Hepatocyte (in vitro differentiated cells): ENCODE measurements at places on chromosomes 3 and 15. TPM values are rescaled to one million over a fixed set of nuclear protein-coding genes. Genes with fewer than 3 reads are reported as not detected.

ABCC5 gene
- 27.1 and 27.8 TPM in 2 replicates for total RNA-seq

COL7A1 gene
- 5.7 and 17.4 TPM in 2 replicates for total RNA-seq

CFAP100 gene
- total RNA-seq, result not detected in 2 replicates

CCR8 gene
- not detected in 2 replicates for total RNA-seq

FAM107A gene
- 0.24 and 0.93 TPM in 2 replicates for total RNA-seq

SI gene
- 77.3 and 78.4 TPM in 2 replicates for total RNA-seq

LRRIQ4 gene
- total RNA-seq, result not detected in 2 replicates

C3orf49 gene
- total RNA-seq, result not detected in 2 replicates

- H3K4me1 ChIP-seq, result peaks cover 5% of the 10 kb centered on the region
- DNase-seq, result no peak
- H3K4me3 ChIP-seq, result no peak overlapping the region
- no peaks in the 10 kb centered on the region for H3K36me3 ChIP-seq
Measured at GRCh38 chr15:52532427-52532826, 3.7 kb upstream of the MYO5A start.

DNA sequence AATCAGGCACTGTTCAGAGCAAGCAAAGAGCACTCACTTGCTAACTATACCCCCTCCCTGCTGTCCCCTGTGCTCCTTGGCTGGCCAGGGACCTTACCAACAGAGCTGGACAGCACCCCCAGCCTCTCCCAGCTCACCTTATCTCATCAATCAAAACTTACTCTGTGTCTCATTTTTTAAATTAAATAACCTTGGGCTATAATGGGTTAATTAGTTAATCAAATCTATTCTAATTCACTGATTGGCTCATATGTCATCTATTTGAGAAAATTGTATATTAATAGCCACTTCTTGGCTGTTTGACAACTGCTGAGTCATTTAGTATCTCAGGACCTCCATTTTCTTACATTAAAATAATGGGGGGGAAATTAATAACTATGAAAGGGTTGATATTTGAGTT, 22.9 kb downstream of the IL5RA start:
- H3K27me3 ChIP-seq, result no peaks in the 10 kb centered on the region
- H3K27ac ChIP-seq, result no peak overlapping the region
- no peaks in the 10 kb centered on the region for H3K4me1 ChIP-seq
- no peaks in the 10 kb centered on the region for H3K36me3 ChIP-seq
- H3K4me3 ChIP-seq, result no peak overlapping the region

DNA sequence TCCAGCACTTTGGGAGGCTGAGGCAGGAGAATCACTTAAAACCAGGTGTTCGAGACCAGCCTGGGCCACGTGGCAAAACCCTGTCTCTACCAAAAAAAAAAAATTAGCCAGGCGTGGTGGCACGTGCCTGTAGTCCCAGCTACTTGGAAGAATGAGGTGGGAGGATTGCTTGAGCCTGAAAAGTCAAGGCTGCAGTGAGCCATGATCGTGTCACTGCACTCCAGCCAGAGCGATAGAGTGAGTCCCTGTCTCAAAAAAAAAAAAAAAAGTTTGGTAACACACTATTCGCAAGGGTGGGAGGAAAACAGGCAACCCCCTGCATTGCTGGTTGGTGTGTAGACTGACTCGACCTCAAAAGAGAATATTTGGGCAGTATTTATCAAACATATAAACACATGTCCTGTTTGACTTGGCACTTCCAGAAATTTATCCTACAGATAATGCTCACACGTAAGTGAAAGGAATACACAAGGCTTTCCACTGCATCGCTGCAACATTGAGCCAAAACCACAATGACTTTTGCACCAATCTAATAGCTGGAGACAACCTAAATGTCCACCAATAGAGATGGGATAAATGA, 3.1 kb upstream of the ANPEP start:
- no peak overlapping the region for H3K4me3 ChIP-seq
- peaks cover 7% of the 10 kb centered on the region for H3K27me3 ChIP-seq
- no peak overlapping the region for H3K27ac ChIP-seq
- peaks cover 3% of the 10 kb centered on the region for H3K4me1 ChIP-seq
- DNase-seq, result no peak

GRCh38 chr3:69203631-69204314, 81.4 kb upstream of the LMOD3 start:
- no peak for DNase-seq
- H3K27ac ChIP-seq, result peak overlapping the region; percentile 59
- no peaks in the 10 kb centered on the region for H3K36me3 ChIP-seq

DNA sequence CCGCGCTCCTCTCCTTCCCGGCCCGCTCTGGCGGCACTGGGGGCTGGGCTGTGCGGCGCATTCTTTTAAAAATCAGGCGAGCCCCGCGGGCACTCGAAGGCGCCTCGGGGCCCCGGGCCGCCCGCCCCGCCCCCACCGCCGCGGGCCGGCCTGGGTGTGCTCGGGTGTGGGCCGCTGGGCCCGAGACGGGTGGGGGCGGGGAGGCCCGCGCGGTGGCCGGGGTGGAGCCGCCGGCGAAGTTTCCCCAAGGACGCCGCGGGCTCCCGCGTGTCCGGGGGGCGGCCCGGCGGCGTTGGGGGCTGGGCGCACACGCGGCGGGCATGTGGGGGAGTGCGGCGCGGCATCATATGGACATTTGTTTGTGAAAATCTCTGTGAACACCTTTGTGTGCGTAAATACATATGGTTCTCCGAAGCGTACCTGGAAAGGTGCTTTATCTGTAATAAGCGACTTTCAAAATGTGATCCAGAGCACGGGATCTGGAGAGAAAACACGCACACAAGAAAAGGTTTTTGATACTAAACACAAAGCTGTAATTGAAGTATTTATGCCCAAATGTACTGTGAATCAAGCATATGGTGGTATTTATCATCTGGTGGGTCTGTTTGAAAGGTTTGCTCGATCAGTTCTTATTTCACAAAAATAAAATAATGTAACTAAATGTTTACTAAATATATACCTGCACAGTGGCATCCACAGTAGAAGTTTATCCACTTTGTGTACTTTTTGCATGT, 612 bp upstream of the TBL1XR1 start:
- no peaks in the 10 kb centered on the region for H3K27me3 ChIP-seq
- H3K27ac ChIP-seq, result peak overlapping the region; percentile 100
- H3K4me3 ChIP-seq, result peak overlapping the region; percentile 17
- H3K36me3 ChIP-seq, result no peaks in the 10 kb centered on the region

DNA sequence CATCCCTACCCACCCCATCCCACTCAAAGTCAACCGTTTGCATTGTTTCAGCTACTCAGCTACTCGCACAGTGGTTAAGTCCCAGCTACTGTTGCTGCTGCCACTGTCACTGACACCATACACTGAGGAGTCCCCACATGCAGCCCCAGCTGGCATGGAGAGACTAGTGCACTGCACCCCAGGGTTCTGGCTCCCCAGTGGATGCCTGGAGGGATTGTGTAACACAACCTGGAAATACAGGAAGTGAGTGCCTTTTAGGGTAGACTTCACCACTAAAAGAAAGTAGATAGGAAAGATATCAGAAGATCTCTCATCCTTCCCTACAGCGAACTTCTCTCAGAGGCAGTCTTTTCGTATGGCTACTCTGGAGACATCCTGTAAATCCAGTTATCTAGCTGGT, 169.2 kb upstream of the STRIT1 start:
- no peaks in the 10 kb centered on the region for H3K4me1 ChIP-seq
- H3K36me3 ChIP-seq, result no peaks in the 10 kb centered on the region
- H3K27ac ChIP-seq, result no peak overlapping the region
- no peaks in the 10 kb centered on the region for H3K27me3 ChIP-seq
- H3K4me3 ChIP-seq, result no peak overlapping the region

GRCh38 chr3:112963683-112964082, 11.2 kb downstream of the CD200R1 start:
- H3K27ac ChIP-seq, result no peak overlapping the region
- H3K27me3 ChIP-seq, result no peaks in the 10 kb centered on the region
- no peaks in the 10 kb centered on the region for H3K4me1 ChIP-seq

GRCh38 chr3:181839916-181840297, 128.2 kb downstream of the SOX2 start:
- H3K27ac ChIP-seq, result peak overlapping the region; percentile 17
- H3K4me3 ChIP-seq, result no peak overlapping the region
- no peak for DNase-seq
- H3K27me3 ChIP-seq, result no peaks in the 10 kb centered on the region
- H3K4me1 ChIP-seq, result no peaks in the 10 kb centered on the region
- no peaks in the 10 kb centered on the region for H3K36me3 ChIP-seq

DNA sequence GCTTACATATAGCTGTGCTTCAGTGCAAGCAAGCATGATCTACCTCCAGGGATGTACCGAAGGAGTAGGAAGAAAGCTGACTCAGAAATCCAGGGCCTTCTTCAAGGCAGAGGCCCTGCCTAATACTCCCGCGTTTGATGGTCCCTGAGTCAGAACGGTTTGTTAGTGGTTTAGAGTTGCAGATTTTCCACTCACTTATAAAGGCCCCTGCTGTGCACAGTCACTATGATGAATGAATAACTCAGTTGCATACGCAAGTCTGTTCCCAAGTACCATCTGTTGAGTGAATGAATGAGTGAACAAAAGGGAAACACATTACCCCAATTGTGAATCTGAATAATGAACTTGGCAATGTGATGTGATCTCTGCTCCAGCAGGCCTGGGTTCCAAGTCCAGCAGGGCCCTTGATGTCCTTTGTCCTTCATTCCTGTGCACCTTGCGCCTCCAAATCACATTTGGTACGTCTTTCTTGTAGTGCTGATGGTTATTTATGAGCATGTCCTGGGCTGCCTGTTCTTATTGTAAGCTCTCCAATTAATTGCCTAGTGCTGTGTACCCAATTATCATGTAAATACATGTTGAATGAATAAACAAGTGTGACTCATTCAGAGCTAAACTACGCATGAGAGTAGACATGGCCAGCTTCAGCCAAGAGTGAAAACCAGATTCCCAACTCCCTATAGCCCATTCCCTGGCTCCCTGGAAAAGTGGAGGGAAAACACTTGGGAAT, 85.3 kb upstream of the LIMD1 start:
- peak; percentile 36 for DNase-seq
- no peaks in the 10 kb centered on the region for H3K36me3 ChIP-seq
- H3K27me3 ChIP-seq, result no peaks in the 10 kb centered on the region
- H3K27ac ChIP-seq, result no peak overlapping the region

DNA sequence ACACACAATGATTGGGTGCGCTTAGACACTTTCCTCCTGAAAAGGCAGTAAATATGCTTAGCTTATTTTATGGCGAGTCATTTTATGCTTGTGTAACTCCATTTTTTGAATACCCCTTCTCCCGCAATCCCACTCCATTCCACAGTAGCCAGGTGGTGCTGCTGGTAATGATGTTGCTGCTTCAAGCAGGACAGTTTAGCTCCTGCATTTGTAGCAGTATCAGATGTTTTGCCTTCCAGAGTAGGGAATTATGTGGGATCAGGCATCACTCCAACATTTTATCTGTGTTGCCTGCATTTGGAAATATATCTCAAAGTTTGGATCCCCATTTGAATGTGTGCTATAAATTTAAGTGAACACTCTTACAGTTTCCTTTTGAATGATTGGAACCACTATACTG, 302.1 kb upstream of the SGO1 start:
- no peaks in the 10 kb centered on the region for H3K27me3 ChIP-seq
- no peaks in the 10 kb centered on the region for H3K4me1 ChIP-seq
- DNase-seq, result no peak

- peaks cover 3% of the 10 kb centered on the region for H3K4me1 ChIP-seq
- no peak overlapping the region for H3K27ac ChIP-seq
- no peak overlapping the region for H3K4me3 ChIP-seq
- peak; percentile 20 for DNase-seq
- H3K27me3 ChIP-seq, result no peaks in the 10 kb centered on the region
- H3K36me3 ChIP-seq, result no peaks in the 10 kb centered on the region
Measured at GRCh38 chr3:112128843-112129727, 4.0 kb downstream of the GCSAM start.

DNA sequence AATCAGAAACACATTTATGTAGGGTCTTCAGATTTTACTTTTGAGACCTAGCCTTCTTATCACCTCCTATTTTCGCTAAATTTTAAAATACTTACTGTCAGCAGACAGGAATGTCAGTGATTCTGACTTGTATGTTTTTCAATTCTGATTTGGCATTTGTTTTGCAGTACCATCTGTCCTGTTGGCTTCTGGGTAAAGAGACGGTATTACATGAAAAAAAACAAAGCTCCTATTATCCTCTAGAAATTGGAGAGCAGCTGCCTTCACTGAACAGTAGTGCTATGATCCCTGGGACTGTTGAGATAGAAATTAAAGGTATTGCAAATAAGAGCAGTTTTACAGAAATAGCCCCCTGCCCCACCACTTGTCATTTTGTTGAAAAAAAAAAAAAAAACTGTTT, 8.4 kb downstream of the ARMC8 start:
- H3K27ac ChIP-seq, result no peak overlapping the region
- no peak for DNase-seq
- no peak overlapping the region for H3K4me3 ChIP-seq
- no peaks in the 10 kb centered on the region for H3K4me1 ChIP-seq
- no peaks in the 10 kb centered on the region for H3K27me3 ChIP-seq
- no peaks in the 10 kb centered on the region for H3K36me3 ChIP-seq

DNA sequence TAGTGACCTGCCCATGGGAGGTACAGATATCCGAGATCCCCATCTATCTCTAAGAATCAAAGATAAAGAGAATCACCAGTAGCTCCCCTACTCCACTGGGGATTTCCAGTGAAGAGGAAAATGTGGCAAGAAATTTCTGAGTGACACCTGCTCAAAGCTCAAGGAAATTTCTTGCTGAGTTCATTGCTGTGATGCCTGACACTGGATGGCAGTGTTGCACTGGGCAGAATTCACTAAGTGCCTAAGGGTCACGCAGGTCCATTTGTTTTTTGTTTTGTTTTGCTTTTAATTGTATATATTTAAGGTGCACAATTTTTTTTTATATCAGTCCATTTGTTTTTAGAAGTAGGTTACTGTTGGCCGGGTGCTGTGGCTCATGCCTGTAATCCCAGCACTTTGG, 109.5 kb upstream of the KCNAB1 start:
- no peak overlapping the region for H3K4me3 ChIP-seq
- no peaks in the 10 kb centered on the region for H3K4me1 ChIP-seq
- H3K27ac ChIP-seq, result no peak overlapping the region

DNA sequence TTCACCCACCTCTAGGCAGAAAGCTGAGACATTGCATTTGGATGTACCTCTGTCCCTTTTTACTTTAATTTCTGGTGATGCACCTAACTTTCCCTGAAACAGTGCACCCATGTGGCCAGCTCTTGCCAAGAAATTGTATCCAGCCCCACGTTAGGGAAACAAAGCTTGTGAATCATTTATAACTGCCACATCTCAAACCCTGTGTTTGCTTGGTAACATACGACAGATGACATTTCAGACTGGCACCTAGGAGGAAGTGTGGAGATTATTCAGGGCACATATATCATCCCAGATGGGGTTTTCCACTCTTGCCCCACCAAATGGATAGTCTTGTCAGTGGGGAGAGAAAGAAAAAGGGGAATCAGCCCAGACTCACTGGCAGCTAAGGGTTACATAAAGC, 2.1 kb downstream of the CYB561D2 start:
- H3K27ac ChIP-seq, result no peak overlapping the region
- H3K4me3 ChIP-seq, result no peak overlapping the region
- no peak for DNase-seq
- H3K27me3 ChIP-seq, result no peaks in the 10 kb centered on the region

- no peaks in the 10 kb centered on the region for H3K4me1 ChIP-seq
- H3K27me3 ChIP-seq, result no peaks in the 10 kb centered on the region
- H3K4me3 ChIP-seq, result no peak overlapping the region
Measured at GRCh38 chr15:43552986-43553385, 35.6 kb downstream of the MAP1A start.
